ENCODE measurements at places on chromosomes 4 and X.

DNA sequence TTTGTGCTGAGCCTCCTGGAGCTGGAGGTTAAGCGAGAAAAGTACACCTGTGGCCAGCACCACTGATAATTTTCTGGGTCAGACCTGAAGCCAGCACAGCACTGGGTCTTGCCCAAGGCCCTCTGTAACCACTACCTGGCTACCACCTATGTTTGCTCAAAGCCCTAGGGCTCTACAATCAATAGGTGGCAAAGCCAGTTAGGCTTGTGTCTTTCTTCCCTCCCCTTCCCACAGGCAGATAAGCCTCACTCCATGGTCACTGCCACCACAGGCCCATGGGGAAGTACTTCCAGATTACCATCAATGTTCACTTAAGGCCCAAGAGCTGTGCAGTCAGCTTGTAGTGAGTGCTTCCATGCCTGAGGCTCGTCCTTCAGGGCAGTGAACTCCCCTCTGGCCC, 35.2 kb upstream of the ARMCX4 start:
- no peak for DNase-seq

DNA sequence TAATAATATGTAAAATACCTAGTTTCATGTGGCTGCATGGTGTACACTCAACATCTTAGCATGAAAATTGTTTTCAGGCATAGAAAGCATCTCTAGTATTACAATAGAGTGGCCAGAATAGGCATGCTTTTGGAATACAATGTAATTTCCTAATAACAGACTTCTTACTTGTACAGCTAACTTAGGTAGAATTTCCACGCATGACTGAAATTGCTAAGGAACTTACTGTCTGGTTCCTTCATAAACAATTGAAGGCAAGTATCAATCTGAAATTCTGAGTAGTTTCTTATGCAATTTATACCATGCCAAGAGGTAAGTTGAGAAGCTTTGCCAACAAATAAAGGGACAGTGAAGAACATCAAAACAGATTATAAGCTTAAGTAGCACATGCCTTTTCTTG, 26.7 kb downstream of the SULT1E1 start:
- no peak for DNase-seq

DNA sequence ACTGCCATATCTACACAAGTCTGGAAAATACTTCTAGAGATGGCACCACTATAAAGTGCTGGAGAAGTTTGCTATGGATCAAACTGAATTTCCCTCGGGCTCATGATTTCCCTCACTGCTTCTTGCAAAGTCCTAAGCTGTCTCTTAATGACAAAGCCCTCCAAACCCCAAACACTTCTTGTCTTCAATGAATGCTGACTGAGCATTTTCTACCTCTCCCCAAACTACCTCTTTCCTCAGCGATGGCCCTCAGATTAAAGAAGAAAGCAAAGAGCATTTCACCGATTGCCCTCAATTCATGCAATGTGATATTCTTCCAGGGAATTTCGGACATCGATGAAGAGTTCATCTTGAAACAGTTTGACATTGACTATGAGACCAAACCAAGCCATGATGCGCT, 19.7 kb downstream of the FAM47E start:
- DNase-seq, result no peak

GRCh38 chr4:10053635-10054453, 32.5 kb upstream of the SLC2A9 start:
- DNase-seq, result no peak

DNA sequence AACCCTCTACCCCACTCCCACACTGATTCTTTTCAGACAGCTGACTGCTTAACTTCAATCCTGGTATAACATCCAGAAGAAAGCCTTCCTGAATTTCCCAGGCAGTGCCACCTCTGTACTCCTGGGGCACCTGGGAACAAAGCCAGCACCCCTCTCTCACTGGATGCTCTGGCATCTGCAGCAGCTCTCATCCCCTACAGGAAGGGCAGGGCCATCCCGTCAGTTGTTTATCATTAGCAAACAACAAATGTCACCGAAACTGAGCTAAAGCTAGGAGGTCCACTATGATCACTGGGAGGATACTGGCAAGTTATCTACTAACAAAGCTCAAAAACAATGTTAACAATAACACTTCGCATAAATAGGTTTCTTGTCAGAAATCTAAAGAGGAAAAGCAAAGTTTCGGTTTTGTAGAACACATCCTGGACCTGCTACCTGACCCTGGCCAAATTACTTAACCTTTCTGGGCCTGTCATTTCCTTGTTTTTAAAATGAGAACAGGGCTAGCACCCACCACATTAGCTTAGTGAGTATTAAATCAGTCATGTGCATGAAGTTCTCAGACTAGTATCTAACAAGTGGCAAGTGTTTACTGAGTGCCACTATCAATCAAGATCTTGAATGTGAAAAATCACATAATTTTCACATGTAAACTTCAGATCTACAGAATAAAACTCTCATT, 86.6 kb downstream of the NR3C2 start:
- no peak for DNase-seq

DNA sequence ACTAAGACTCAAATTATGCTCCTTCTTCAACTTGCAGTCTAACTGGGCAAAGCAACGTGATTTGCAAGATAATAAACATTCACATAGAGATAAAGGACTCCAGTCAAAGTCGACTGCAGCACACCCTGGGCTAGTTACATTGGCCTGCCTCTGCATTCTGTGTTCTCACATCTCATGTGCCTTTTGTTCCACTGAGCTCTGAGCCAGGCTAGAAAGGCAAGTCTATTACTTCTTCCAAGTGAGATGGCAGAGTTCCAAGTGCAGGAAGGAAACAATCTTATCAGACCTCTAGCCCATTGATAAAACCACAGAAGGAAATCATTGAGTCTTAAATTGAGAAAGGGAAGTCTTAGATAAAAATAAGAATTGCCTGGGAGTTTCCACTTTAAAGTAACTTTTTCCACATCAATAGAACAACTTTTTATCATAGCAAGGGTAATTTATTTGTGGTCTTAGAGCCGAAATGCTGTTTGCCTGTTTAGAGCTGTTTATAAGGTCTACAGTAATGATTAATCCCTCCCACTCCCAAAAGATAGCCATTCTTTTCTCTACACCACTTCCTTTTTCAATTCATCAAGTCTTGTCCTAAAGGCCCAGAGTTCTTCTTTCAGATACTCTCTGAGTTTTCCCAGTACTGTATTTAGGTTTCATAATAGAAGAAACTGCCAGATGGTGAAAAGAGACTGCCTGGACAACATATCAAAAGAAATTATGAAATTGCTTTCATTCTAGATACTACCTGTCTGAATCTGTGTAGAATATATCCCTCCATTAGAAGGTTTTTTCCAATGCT, 200.2 kb downstream of the GUCY2F start:
- DNase-seq, result no peak

DNA sequence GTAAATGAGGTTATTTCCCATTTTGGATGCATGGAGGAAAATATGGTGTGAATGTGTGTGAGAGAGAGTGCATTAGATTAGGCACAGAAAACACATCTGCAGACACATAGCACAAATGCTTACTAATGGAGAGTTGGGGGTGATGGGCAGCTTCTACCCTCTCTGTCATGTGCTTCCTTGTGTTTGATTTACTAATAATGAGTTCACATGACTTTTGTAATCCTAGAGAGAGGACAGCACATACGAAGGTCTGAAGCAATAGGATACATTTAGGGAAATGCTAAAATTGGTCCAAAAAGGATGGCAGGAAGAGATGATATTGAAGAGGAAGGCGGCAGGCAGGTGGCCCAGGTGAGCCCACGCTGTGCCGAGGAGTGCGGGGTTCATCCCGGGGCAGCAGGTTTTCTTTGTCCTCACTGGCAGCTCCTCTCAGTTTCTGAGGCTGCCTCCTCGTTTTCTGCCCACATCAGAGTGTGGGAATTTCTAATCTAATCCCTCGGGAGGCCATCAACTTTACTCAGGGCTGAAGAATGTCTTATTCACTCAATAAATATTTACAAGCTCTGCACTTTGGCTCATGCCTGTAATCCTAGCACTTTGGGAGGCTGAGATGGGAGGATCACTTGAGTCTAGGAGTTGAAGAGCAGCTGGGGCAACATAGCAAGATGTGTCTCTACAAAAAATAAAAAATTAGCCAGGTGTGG, 15.9 kb upstream of the MAP9 start:
- DNase-seq, result no peak

GRCh38 chrX:17553961-17554482, 179.0 kb downstream of the NHS start:
- DNase-seq, result no peak

DNA sequence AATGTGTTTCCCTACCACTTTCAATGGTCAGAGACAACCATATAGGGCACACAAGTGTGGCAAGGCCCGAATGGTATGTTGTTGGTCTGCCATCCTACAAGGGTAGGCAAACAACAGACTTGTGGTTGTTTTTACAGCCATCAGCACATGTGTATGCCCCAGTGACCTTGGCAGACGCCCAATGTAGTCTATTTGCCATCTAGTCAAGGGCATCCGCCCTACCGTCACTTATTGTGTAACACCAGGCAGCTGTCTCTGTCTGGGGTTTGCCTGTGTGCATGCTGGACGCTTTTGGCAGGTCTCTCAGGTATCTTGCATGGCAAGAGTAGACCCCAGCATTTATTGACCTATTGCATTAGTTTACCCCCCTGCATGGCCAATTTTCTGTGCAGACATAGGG, 1145.5 kb upstream of the POU3F4 start:
- no peak for DNase-seq

- no peak for DNase-seq
Measured at GRCh38 chrX:134369576-134369975, 90.4 kb upstream of the HPRT1 start.

DNA sequence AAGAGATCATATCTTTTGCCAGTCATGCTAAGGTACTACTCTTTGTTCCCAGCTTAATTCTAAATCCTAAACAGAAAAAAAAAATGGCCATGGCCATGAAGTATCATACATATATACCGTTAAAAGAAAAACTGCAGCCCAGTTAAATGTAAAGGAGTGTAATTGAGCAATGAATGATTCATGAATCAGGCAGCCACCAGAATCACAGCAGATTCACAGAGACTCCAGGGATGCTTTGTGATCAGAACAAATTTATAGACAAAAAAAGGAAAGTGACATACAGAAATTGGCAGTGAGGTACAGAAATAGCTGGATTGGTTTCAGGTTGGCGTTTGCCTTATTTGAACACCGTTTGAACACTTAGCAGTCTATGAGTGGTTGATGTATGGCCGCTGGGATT, 42.1 kb upstream of the PDGFC start:
- no peak for DNase-seq

DNA sequence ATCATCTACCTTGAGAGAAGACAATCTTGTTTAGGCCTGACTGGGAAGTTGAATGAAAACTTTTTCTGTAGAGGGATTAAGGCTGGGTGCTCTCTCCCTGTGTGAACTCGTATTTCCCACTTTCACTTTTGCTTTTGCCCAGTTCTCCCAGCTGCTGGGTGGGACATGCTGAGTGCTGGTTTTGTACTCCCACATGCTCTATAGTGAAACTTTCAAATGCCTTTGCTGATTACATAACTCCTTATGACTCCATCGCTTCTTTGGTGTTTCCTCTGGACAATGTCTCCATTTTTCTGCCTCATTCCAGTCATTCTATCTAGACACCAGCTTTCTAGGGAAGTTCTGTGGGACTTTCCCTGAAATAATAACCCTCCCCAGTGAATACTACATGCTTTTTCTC, 100.5 kb downstream of the CLNK start:
- DNase-seq, result peak; percentile 63

DNA sequence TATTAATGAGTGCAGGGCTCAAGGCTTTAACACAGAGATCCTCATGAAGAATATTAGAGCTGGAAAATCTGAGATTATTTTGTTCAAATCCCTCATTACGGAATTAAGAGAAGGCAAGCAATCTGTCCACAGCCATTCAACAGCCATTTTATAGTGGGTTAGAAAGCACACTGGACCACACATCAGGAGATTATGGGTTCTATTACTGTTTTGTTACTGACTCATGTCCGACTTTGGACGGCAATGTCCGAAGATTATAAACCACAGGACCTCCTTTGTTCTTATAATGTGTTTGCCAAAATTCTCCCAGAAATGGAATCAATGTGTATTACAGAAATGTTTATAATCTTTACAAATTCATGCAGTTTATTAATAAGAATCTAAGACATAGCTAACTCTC, 8.1 kb downstream of the LAMTOR3 start:
- DNase-seq, result no peak

GRCh38 chrX:137198040-137198439, 164.2 kb upstream of the GPR101 start:
- DNase-seq, result no peak

- DNase-seq, result peak; percentile 43
Measured at GRCh38 chr4:119313237-119313636, 8.7 kb downstream of the FABP2 start.

- DNase-seq, result peak; percentile 4
Measured at GRCh38 chr4:153950100-153950979, 161.5 kb upstream of the SFRP2 start.

- no peak for DNase-seq
Measured at GRCh38 chrX:81195259-81195658, 6.5 kb downstream of the HMGN5 start.

DNA sequence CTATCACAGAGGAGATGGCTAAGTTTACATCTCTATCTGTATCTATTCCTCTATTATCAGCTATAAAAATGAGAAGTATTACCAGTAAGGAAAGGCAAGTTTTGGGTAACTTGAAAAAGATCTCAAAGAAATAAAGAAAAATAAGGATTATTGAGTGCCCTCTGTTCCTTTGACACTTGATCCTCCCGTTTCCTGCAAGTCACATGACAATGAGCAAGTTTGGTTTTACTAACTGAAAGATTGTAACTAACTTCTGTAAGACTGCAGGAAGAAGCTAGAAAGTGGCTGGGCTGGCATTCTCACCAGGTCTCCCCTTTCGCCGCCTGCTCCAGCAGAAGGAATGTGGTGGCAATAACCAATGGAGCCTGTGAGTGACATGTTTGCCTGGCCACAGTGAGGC, 59.2 kb downstream of the ARHGAP24 start:
- DNase-seq, result no peak

GRCh38 chr4:8761167-8761823, 110.3 kb downstream of the HMX1 start:
- DNase-seq, result no peak

DNA sequence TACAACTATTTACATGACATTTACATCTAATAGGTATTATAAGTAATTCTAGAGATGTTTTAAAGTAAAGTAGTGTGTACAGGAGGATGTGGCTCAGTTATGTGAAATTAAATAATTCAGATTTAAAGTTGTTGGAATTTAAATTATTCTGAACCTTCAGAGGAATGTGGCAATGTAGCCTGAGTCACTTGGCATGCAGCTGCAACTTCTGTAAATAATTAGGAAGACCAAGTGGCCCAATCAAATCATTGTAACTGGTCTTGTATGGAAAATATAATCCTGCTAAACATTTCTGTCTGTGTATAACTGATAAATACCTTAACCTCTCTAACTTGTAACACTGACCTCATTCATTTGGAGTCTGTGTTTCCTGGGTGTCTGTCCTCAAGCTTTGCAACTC, 828.9 kb downstream of the GLUD2 start:
- no peak for DNase-seq

- no peak for DNase-seq
Measured at GRCh38 chr4:148171596-148171995, 270.6 kb downstream of the NR3C2 start.
